ENCODE measurements at places on chromosomes 12 and 14.

DNA sequence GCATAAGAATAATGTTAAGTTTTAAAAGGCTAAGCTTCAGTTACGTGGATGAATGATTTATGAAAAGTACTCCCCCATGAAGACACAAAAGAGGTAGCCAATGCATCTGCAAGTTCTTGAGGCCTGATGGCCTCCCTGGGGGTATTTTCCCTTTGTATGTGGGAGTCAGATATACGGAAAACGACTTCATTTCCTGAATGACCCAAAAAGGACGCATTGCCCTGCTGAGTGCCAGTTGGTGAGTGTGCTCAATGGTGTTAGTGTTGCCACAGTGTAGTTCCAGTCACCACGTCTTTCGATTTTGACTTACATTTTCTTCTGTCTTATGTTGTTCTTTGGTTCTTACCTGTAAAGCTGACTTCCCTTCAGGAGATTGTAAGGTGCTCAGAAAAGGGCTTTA lies 8.0 kb downstream of the ETV6 start:
- no peak for DNase-seq

DNA sequence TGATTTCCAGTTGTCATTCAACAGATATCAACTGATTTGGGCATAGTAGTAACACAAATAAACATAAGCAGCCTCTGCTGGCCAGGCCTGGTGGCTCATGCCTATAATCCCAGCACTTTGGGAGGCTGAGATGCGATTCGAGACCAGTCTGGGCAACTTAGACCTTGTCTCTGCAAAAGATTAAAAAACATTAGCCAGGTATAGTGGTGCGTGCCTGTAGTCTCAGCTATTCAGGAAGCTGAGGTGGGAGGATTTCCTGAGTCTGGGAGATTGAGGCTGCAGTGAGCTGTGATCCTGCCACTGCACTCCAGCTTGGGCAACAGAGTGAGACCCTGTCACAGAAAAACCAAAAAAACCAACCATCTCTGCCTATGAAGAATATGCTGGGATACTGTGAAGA lies 7.1 kb downstream of the METAP2 start:
- no peak for DNase-seq

- no peak for DNase-seq
Observed at GRCh38 chr14:99745307-99745951, 47.8 kb upstream of the EML1 start.

GRCh38 chr12:122382919-122383350 lies 39.5 kb downstream of the CLIP1 start:
- DNase-seq: no peak

DNA sequence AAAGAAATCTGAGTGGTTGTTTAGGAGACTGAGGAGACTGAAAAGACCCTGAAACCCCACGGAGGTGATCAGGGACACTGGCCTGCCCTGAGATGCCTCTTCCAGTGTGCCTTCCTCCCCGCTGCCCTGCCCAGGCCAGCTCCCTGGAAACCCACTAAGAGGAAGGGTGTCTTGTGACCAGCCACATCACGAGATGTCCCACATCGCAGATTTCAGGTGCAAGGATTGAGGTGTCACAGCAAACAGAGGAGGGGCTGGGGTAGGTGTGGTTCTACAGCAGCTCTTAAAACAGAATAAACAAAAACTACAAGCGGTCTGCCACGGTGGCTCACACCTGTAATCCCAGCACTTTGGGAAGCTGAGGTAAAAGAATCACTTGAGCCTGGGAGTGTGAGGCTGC lies 184.3 kb upstream of the C14orf180 start:
- no peak for DNase-seq

DNA sequence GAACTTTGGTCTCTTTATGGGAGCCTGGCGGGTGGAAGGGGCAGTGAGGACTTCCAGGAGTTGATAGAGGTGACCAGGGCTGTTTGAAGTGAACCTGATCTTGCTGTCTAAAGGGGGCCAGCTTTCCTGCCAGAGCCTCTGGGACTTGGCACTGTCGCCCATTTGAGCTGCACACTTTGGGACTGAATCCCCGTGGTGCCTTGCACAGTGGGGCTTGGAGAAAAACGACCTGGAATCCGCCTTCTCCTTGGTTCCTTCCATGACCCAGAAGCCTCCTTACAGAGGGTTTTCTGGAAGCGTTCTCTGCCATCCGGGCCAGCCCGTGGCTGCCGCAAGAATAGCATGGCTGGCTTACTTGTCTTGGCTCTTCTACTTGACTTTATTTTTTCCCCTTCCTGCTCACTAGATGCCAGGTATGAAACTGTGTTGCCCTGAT lies 2.0 kb downstream of the RFLNA start:
- DNase-seq: no peak

All from tibial nerve (tissue), 4 donors.